ENCODE measurements at places on chromosomes 2 and 18. TPM values are rescaled to one million over a fixed set of nuclear protein-coding genes. Genes with fewer than 3 reads are reported as not detected.

GRCh38 chr2:160208655-160209515 lies 8.8 kb upstream of the ITGB6 start:
- H3K27ac ChIP-seq: peak overlapping the region; percentile 49
- DNase-seq: no peak
- no peak overlapping the region for H3K4me3 ChIP-seq
- peaks cover 4% of the 10 kb centered on the region for H3K36me3 ChIP-seq
- H3K4me1 ChIP-seq: peaks cover 44% of the 10 kb centered on the region

DNA sequence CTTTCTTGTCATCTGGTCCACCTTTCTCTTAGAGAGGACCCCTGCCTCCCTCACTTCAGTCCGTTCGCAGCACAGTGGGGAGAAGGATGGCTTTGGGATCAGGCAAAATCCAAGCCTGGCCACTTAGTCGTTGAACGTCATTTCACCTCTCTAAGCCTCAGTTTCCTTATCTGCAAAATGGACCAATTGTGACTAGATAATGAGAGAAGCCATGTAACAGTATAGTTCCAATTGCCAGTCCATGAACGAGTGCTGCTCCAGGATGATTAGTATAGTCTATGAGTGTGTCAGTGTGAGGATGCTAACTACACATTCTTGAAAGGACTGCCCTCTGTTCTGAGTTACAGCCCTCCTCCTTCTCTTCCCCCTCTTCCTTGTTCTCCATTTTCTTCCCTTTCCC lies 1.1 kb downstream of the INHA start:
- H3K36me3 ChIP-seq: no peaks in the 10 kb centered on the region
- peaks cover 17% of the 10 kb centered on the region for H3K27me3 ChIP-seq
- no peak overlapping the region for H3K27ac ChIP-seq
- no peak overlapping the region for H3K4me3 ChIP-seq

GRCh38 chr2:125397535-125398251 lies 1258.3 kb upstream of the GYPC start:
- no peaks in the 10 kb centered on the region for H3K36me3 ChIP-seq
- no peak overlapping the region for H3K27ac ChIP-seq
- H3K4me1 ChIP-seq: no peaks in the 10 kb centered on the region
- H3K4me3 ChIP-seq: no peak overlapping the region

The VWA3B gene
- polyA plus RNA-seq: not detected

The KCTD1 gene
- polyA plus RNA-seq: 0.76 TPM

The NOL4 gene
- not detected for polyA plus RNA-seq

The KCNIP3 gene
- not detected for polyA plus RNA-seq

The LYPD6B gene
- not detected for polyA plus RNA-seq

The MAPRE3 gene
- 1.7 TPM for polyA plus RNA-seq

Data from immature natural killer cell (primary cell).